ENCODE measurements at places on chromosomes 6 and 20.

DNA sequence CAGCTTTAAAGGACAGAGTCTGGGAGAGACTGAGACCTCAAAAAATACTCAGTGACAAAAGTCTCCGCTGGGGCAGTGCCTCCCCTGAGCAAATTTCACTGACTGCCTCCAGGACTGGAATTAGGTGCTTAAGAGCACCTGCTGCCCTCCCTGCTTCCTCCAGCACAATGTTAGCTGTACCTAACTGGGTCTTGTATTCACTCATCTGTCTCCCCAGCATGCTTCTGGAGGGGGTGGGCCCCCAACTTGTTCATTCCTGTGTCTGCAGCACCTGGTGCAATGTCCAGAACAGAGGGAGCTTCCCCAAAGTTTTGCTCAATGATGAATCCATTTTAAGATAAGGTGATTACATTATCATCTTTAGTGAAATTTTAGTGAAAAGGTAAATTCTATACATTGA lies 650.7 kb downstream of the KIF16B start:
- no peak for DNase-seq

DNA sequence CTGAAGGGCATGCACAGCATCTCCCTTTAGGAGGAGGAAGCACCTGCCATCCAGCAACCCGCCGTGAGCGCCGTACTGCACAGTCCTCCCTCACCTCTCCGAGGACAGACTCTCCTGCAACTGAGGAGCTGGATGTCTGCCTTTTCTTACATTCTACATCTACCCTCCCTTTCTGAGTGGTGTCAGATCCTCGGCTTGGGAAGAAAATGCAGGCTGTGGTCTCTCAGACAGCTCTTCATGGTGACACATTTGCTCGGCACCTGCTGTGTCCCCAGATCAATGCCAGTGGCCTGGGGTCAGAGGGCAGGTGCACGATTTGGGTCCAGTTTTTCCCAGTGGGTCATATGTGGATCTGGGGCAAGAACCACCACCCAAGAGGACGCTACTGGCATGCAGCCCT lies 40.1 kb upstream of the BHLHE23 start:
- no peak for DNase-seq

- no peak for DNase-seq
Measured at GRCh38 chr20:45301824-45302271, 4.8 kb upstream of the RBPJL start.

DNA sequence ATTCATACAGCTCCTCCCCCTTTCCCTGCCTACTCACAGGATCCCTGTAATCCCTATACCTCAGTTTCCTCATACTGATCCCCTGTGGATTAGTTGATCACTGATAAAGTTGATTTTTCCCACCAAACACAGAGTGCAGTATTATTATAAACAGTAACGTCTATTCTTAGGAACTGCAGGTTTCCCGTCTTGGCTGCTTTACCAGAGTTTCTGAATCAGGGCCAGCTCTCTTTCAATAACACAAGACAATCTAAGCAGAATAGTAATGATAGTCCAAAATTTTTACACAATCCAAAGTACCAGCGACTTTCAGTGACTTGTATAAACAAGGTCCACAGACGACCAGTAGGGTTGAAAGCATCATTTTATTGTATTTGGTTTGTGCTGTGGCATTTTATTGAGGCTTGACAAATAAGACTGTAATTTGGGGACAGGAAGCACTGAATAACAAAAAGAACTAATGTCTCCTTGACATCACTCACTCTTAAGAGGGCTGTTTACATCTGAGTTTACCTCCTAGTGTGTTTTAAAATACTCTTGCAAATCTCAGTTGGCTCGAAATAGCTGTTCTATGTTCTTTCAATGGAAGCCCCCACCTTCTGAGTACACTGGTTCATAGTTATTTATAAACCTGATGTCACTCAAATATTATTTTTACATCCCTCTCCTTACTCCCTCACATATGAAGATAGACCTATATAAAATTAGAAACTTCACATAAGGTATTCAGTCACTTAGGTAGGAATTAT lies 6.1 kb upstream of the JARID2 start:
- DNase-seq: no peak

- DNase-seq: no peak
Measured at GRCh38 chr6:74248966-74249365, 553.0 kb downstream of the CD109 start.

DNA sequence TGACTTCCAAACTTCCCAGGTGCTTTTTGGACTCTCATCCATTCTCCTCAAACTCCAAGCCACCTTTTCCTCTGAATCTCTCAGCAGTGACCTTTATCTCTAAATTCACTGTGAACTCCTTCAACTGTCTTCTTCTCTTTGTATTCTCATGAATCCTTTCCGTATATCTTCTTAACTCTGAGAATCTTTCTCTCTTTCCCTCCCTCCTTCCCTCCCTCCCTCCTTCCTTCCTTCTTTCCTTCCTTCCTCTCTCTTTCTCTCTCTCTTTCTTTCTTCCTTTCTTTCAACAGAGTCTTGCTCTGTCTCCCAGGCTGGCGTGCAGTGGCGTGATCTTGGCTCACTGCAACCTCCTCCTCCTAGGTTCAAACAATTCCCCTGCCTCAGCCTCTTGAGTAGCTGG lies 4.3 kb upstream of the PRELID3B start:
- DNase-seq: no peak

GRCh38 chr6:50717734-50718457 lies 4.6 kb downstream of the TFAP2D start:
- DNase-seq: no peak

- no peak for DNase-seq
Measured at GRCh38 chr6:132478266-132478665, 34.6 kb downstream of the STX7 start.

DNA sequence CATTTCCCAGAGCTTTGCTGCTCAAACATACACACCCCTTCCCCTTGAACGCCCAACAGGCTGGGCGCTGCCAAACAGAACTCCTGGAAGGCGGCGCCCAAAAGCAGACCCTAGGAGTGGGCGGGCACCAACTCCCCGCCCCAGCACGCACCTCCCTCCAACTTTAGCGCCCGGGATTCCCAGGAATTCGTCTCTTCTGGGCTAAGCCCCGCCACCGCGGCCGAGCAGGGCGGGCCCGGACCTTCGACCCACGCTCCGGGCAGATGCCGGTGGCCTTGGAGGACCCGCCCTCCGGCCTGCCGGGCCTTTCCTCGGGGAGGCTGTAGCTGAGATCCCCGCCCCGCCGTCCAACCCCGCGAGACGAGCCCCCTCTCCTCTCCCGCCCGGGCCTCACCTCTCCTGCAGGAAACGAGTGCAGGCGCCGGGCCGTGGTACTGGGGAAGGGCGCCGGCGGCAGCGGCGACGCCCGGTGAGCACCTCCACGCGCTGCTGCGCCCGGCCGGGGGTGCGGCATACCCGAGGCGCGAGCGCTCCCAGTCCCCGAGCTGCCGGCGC lies 659 bp downstream of the MCUR1 start:
- no peak for DNase-seq

GRCh38 chr6:37717836-37718251 lies 20.2 kb upstream of the MDGA1 start:
- no peak for DNase-seq

- DNase-seq: no peak
Measured at GRCh38 chr6:168415098-168415992, 25.6 kb upstream of the SMOC2 start.

DNA sequence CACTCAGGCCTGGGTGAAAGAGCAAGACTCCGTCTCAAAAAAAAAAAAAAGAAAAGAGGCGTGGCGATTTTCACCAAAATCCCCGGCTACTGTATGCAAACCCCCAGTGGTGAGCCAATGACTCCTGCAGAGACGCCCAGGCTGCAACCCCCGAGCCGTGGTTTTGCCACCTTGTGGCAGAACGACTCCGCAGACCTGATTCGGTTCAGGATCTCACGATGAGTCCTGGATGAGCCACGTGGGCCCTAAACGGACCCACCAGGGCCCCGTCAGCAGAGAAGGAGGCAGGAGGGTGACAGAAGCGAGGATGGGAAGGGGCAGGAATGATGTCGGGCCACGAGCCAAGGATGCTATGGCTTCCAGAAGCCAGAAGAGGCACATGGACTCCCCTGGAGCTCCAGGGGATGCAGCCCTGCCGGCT lies 42.5 kb downstream of the SLC2A4RG start:
- no peak for DNase-seq

DNA sequence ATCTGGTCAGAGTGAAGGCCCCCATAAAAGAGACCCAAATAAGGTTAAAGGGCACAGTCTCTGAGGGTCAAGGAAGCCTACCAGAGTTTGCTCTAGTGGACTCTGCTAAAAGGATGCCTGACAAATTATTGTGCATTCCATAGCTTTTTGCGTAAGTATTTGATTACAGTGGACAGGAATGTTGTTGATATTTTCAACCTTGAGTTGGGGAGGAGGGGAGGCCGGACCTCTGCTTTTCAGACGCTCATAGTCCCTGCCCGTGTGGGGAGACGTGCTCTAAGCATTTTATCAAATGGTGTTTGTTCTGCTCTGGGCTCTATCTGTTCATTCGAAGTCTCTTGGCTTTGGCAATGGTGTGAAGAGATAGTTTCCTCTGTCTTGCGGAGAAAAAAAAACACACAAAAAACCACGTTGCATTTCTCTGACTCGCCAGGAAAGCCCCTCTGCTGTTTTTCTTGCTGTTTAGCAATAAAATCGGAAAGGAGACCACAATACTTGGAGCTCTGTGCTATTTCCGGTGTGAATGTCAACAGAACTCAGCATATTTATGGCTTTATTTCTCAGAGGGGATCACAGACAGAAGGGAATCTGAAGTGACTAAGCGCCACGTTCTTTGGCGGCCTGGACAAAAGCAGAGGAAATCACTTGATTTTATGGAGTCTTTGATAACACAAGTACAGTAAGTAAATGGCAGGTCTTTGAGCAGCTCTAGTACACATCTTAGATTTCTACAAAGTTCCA lies 159.8 kb downstream of the ZFP64 start:
- no peak for DNase-seq

DNA sequence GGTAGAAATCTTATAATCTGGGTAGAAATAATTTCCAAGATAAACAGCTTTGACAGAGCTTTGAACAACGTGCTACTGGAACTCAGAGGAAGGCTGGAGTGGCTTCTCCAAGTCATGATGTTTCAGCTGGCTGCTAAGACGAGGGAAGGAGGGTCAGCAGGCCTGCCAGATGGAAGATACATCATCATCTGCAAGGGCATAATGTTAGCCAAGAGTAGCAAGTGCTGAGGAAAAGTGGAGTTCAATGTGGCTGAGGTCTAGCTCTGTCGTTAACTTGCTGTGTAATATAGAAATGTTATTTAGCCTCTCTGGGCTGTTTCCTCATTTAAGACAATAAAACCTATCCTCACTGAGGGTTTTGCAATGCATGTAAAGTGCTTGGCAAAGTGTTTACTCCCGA lies 35.1 kb downstream of the RGS17 start:
- no peak for DNase-seq

DNA sequence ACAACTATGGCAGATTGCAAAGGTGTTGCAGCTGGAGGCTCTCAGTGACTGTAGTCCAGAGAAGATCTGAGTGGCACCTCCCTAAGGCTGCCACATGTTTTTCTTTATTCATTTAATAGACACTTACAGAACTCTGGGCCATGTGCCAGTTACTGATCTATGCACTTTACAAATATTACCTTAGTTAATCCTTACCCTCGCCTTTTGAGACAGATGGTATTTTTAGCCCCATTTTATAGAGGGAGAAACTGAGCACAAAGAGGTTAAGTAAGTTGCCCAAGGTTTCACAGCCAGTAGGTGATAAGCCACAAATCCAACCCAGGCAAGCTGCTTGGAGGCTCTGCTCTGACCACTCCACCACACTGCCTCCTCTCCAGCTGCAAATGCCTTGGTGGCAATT lies 6.5 kb upstream of the SCRT2 start:
- DNase-seq: no peak

DNA sequence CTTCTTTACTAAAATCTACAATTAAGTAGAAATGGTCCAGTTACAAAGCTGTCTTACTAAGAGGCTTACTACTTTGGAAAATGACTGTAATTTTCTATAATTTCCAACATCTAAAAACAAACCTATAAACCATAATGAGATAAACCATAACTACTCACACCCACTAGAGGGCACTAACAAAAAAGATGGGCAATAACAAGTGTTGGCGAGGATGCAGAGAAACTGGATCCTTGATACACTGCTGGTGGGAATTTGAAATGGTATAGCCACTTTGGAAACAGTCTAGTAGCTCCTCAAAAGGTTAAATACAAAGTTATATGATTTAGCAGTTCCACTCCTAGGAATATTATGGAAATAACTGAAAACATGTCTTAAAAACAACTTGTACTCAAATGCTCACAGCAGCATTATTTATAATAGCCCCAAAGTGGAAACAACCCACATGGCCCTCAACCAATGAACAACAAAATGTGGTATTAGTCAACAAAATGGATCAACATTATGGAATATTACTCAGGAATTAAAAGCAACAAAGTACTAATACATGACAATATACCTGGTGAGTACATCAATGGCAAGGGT lies 50.6 kb downstream of the GJA10 start:
- DNase-seq: no peak

- no peak for DNase-seq
Measured at GRCh38 chr6:129906515-129907077, 45.5 kb upstream of the TMEM244 start.

DNA sequence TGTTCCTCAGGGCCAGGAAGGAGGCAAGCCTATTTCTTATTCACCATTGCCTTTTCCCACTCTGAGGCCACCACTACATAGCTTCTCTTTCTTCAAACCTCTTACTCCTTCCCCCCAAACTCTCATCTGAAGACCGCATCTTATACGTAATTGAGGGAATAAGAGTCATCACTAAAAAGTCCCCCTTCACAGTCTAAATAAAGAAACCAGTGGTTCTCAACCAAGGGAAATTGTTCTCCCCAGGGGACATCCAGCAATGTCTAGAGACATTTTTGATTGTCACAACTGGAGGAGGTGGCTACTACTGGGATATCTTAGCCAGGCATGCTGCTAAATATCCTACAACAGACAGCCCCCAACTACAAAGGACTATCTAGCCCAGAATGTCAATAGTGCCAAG lies 327.6 kb upstream of the CNR1 start:
- no peak for DNase-seq

DNA sequence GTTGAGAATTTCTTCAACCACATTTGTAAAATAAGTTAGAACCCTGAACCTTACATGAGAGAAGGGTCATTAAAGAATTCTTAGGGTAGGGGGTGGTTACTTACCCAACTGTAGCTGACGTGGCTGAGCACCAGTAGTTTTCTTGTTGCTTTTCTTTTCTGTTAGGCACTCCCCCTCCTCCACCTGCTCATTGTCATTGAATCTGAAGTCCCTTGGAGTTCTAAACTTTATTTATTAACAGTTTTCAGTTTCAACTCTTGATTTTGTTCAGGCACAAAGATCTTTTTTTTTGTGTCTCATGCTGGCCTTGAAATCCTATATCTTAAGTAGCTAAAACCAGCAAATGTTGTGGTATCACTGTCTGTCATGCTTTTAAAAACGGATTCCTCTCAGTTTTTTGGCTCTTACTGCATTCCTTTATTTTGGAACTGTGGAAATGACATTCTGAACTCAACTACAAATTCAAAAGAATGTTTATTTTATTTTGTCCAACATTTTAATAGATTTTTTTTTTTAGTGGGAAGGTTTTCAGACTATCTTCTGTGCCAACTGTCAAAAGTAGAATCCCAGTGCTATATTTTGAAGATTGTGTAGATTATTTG lies 465.2 kb downstream of the PHF3 start:
- DNase-seq: no peak

All from stimulated activated CD4-positive, alpha-beta T cell treated with anti-CD3 and anti-CD28 coated beads, Interleukin-15, amount 100 ng/mL, for 1 hour (primary cell).